ENCODE measurements at places on chromosomes 5 and 9.

- no peak for DNase-seq
Observed at GRCh38 chr5:142246258-142246657, 78.6 kb downstream of the SPRY4 start.

- no peak for DNase-seq
Observed at GRCh38 chr9:79000230-79001002, 571.3 kb upstream of the TLE4 start.

DNA sequence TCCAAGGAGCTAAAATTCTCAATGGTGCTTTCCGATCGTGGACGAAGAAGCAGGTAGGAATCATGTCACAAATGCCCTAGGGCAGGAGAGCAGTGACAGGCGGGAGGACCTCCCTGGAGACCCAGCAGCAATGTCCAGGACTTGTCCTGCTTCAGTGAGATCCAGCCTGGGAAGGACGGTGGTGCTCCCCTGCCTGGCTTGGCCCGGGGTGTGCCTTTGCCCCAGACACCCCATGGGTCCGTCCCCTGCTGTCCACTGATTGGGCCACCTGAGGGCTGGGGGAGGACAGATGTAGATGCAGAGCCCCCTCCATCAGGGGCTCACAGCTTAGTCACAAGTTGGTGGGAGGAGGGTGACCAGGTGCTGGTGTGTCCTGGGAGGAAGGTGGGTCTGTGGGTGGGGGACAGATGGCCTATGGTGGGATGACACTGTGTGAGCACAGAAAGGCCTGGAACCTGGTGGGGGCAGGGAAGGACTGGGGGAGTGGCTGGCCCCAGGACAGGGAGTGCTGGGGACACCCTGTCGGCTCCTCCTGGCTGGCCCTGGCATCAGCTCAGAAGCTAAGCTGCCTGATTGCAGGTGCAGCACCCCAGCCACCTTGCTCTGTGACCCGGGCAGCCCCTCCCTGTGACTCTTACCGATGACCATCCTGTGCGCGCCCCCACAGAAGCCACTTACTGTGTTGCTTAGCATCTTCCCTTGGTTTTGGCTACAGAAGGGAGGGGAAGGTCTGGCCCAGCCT is 82.0 kb downstream of the PHF2 start:
- no peak for DNase-seq

DNA sequence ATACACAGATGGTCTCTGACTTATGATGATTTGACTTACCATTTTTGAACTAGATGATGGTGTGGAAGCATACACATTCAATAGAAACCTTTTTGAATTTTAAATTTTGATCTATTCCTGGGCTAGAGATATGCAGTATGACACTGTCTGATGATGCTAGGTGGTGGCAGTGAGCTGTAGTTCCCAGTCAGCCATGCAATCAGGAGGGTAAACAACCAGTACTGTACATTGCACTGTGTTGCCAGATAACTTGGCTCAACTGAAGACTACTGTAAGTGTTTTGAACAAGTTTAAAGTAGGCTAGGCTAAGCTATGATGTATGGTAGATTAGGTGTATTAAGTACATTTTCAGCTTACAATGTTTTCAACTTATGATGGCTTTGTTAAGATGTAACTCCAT is 859.1 kb upstream of the ARRDC3 start:
- DNase-seq: no peak

GRCh38 chr9:76112151-76112550 is 221.7 kb downstream of the PCSK5 start:
- DNase-seq: no peak

DNA sequence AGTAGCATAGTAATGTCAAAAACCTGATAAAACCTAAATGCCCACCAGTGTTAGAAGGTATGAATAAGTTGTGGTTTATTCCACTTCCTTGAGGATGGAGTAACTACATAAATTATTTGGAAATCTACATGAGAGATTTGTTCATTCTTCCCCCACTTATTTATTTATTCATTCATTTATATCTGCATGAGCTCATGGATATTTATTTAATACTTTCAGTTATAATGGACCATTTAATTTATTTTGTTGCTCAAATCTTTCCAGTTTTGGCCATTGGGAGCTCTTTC is 223.8 kb upstream of the S1PR3 start:
- DNase-seq: no peak

GRCh38 chr9:134328841-134329575 is 2.8 kb downstream of the RXRA start:
- DNase-seq: no peak

GRCh38 chr9:123825342-123826060 is 104.4 kb downstream of the DENND1A start:
- no peak for DNase-seq

- DNase-seq: no peak
Observed at GRCh38 chr5:115686051-115686737, 60.4 kb upstream of the TMED7 start.

- DNase-seq: no peak
Observed at GRCh38 chr9:126682928-126683697, 69.4 kb downstream of the LMX1B start.

DNA sequence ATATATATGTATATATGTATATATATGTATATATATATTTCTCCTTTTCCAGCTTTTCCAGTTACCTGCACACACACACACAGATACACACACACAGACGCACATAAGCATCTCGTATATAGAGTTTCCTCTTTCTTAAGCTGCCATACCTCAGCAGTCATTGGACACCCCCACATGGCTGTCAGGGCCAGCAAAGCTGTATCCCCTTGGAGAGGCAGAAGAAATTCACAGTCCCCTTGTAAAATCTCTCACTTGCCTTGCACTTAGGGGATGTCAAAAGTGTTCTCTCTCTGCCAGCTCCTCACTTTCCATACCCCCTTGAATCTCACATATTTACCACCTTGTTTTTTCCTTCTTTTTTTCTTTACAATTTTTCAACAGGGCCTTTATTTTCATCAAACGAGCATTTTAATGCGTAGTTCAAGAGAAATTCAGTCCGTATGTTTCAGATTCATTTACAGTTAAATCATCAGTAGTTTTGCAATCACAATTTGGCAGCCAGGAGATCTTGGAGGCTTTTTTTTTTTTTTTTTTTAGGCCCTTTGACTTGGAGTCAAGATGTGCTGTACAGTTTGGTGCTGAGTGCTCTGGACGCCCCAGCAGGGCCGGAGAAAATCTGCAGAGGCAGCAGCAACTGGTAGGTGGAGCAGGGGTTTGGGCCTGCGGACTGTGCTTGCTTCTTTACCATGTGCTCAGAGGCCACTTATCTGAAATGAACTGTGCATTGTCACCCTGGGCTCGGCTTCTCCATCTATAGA is 244.9 kb upstream of the KLF4 start:
- DNase-seq: no peak

GRCh38 chr5:170046241-170046640 is 59.5 kb upstream of the FOXI1 start:
- DNase-seq: no peak

DNA sequence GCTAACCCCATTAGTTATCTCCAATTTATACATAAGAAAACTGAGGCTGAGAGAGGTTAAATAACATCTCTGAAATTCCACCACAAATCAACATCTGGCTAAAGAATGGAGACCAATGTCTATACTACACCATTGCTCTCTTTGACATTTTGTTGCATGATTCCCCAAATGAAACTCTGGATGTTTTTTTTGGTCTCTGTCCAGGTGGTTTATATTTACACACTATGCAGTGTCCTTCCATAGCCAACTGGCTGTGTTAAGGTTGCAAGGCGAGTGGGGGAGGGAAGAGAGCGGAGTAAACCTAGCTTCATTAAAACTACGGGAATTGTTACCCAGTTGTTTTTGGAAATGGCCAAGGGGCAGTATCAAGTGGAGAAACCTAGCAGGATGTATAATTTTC is 67.2 kb downstream of the KIF4B start:
- no peak for DNase-seq

DNA sequence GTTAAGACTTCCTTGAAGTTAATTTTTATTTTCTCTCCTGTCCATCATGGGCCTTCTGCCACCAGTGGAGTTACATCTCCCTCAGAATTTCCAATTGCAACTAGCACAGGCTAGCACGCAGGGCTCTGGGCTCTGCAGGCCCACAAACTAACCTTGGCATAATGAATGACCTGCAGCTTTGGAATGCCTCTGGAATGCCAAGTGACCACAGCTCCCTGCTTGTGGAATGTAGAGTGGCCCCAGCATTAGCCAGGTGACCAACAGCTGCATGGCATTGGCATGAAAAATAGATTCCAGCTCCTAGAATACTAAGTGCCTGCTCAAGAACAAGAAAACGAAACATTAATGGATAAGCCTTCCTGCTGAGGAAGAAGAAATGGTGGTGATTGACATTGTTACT is 726.1 kb downstream of the BRINP1 start:
- no peak for DNase-seq

GRCh38 chr5:180593446-180594206 is 2.3 kb upstream of the SCGB3A1 start:
- no peak for DNase-seq

DNA sequence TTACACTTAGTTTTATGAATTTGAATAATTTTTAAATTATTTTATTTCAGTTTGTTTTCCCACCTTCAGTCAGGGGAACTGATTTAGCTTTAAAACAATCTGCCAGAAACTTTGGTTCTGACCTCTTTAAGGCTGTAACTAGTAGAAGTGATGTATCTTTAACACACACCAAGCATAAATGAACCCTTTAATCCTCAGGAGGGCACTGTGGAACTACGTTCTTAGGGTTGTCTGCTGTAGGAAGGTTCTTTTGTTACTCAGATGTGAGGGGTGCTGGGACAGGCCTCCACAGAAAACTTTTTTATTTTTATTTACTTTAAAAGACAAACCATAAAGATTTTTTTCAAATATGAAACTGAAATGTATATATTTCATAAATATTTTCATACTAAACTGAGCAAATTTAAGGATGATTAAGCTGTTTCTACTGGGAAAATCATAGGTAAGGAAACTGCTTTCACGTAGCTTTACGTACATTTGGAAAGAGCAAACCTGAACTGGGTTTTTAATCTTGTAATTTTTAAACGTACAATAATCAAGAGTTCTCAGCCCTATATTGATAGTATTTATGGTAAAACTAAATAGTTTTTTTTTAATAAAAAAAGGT is 5.3 kb downstream of the KLF4 start:
- DNase-seq: no peak

DNA sequence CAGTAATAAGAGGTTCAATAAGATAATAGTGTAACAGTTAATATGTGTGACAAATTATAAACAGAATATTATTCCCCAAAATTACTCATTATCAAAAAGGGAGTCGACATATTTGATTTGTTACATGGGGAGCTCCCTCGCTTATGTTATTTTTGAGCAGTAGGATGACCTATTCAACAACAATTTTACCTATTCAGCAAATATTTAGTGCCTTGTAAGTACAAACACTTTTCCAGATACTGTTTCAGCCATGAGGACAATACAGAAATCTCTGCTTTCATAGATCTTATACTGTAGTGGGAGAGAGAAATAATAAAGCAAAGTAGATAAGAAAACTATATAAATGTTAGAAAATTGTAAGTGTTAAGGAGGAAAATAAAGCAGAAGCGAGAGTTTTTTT is 1342.8 kb upstream of the WWC1 start:
- no peak for DNase-seq

DNA sequence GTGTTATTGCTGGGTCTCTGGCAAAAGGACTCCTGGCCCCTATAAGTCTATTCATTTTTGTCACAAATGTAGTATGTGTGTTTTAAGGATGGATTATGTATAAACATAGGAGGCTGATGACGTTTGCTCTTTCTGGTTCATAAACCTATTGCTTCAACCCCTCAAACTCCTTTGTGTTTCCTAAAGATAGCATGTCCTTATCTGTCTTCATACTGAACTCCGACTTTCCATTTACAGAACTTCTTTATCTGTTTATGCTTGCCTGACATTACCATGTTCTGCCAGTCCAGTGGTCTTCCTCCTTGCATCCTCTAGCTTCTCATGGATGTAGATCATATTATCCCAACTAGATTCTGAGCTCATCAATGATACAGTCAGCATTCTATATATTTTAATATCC is 46.1 kb downstream of the ARHGEF28 start:
- DNase-seq: no peak

DNA sequence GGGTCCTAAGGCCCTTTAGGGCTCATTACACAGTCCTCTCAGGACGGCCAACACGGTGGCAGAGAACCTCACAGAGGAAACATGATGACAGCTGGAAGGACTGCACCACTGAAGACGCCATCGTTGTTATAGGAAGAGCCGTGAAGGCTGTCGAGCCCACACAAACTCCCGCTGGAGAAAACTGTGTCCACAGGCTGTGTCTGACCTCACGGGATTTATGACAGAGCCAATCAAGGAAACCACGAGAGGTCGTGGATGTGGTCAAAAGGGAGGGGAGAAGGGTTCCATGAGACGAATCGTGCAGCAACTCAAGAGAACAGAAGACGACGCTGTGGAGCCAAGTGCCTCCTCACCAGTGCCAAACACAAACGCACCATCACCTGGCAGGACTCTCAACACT is 12.2 kb downstream of the QSOX2 start:
- DNase-seq: no peak

DNA sequence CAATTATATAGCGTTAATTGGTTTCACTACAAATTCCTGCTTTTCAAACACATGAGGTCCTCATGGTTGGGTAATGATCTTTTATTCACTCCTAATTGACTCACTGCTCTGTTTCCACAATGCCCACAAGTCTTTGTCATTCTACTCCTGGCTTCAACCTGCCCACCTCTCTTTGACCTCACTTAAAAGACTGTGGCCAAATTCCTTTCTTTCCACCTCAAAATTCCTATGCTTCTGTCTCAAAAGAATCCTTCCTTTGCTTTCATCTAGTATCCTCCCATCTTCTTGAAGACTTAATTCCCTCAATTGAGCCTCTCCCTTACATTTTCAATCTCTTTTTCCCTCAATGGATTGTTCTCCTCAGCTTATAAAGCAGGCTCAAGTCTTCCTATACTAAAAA is 4.9 kb downstream of the APBA1 start:
- DNase-seq: no peak

DNA sequence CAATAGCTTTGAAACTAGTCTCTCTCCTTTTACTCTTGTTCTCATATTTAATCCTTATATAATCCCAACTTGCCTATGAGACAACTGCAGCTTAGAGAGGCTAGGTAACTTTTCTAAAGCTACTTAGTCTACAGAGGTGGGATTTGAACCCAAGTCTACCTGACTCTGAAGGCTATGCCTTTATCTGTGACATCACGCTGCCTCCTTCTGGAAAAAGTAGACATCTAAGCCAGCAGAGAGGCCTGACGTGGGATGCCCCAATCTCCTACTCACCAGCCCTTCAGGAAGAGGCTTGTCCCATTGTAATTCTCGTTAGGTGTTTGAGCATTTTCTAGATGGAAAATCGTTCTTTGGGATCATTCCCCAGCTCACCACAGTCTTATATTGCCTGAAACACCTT is 167.5 kb downstream of the HSPA4 start:
- no peak for DNase-seq

DNA sequence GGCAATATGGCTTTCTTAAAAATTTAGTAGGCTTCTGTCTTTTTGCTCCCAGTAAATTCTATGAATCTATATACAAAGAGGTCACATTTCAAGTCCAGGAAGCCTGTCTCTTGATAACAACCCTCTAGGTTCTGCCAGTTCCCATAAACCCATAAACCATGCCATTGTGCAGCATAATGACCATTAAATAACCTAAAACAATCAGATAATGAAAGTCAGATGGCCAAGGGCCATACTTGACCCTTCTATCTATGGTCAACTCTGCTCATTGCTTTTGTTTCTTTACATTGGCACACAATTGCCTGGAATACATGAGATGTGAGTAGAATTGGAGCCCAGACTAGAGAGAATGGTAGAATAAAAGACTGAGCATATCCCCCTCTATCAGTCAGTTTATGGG is 305.4 kb upstream of the KIF2A start:
- DNase-seq: no peak

GRCh38 chr5:141559461-141559860 is 59.3 kb downstream of the DIAPH1 start:
- DNase-seq: no peak

- DNase-seq: no peak
Observed at GRCh38 chr9:130900701-130901497, 4.3 kb upstream of the QRFP start.
